ENCODE measurements at places on chromosomes 2 and 18.
A peak's percentile ranks its signal among the peaks of the same experiment; 100 is the strongest.

DNA sequence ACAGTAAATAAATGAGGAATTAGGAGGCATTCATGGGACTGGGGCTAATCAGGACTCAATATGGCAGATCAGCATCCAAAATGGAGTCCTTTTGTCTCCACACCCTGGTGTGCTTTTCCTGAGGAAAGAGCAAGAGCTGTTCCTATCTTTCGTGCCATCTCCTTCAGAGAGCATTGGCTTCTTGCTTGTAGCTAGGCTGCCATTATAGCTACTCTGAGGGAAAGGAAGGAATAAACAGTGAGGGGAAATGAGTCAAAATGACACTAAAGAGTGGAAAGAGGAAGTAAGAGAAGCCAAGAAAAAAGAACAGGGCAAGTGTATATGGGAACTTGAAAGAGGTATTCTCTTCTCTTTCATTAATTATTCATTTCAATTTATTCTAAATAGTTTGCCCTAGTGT lies 8.4 kb upstream of the NMI start:
- peak; percentile 91 for DNase-seq

GRCh38 chr18:41850781-41851180 lies 104.3 kb upstream of the PIK3C3 start:
- DNase-seq = no peak

GRCh38 chr2:37985333-37985732 lies 60.2 kb downstream of the RMDN2 start:
- peak; percentile 72 for DNase-seq

DNA sequence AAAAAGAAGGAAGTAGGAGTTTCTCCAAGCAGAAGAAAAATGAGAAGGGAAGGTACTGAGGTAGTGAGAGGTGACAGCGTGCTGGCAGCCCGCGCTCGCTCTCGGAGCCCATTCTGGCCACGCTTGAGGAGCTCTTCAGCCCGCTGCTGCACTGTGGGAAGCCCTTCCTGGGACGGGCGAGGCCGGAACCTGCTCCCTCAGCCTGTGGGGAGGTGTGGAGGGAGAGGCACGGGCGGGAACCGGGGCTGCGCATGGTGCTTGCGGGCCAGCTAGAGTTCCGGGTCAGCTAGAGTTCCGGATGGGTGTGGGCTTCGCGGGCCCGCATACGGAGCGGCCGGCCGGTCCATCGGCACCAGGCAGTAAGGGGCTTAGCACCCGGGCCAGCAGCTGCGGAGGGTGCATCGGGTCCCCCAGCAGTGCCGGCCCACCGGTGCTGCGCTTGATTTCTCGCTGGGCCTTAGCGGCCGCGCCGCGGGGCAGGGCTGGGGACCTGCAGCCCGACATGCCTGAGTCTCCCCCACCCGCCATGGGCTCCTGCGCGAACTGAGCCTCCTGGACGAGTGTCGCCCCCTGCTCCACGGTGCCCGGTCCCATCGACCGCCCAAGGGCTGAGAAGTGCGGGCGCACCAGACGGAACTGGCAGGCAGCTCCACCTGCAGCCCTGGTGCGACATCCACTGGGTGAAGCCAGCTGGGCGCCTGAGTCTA lies 11.1 kb upstream of the CYS1 start:
- no peak for DNase-seq

- peak; percentile 53 for DNase-seq
These were observed 2.8 kb downstream of the KYNU start for GRCh38 chr2:142880279-142880678.

DNA sequence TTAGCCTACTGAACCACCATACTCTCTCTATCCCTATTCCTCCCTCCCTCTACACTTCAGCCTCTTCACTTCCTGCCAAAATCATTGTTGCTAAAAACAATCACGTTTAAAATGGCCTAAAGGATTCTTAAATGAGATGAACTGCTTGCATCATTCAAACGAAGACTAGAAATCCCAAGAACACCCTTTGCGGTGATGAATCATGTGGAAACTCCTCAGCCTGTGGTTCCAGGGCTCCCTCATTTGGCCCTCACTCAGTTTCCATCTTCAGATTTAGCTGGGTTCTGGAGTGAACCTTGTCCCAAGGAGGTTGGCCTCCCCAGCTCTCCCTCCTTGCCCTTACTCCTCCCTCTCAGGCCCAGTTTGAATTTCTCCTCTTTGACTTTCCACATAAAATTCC lies 125.6 kb upstream of the CDC42EP3 start:
- DNase-seq = peak; percentile 63

DNA sequence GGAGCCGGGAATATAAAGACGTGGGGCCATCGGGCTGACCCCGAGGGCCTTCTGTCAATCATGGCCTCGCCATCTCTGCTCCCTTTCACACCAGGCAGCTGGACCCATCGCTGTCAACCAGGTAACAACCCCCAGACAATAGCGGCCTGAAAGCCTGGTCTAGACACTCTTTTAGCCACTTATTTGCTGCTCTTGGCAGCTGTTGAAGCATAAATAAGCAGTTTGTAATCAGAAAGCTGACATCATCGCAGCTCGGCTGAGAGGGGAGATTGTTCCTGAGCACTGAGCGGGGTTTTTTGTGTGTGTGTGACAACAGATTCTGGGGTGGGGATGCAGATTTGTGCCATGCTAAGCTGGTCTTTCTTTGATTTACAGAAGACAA lies 423.6 kb upstream of the POU3F3 start:
- DNase-seq = no peak

- peak; percentile 86 for DNase-seq
These were observed 96.8 kb downstream of the VAPA start for GRCh38 chr18:10010611-10011015.

DNA sequence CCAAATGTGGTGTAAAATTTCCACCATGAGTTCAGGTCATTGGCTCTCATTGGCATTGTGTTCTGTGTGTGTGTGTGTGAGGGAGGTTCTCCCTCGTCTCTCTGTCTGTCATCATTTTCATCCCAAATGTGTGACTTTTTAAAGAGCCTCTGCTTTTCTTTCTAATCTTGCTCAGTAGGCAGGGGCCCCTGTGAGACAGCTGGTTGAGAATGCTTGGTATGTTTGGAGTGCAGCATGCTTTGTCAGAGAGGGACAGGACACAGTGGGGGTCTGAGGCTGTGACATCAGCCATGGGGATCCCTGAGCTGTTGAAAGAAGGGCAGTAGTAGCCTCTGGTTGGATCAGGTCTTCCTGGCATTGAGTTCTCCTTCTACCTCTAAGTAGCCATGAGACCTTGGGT lies 10.6 kb downstream of the PTPRM start:
- no peak for DNase-seq

DNA sequence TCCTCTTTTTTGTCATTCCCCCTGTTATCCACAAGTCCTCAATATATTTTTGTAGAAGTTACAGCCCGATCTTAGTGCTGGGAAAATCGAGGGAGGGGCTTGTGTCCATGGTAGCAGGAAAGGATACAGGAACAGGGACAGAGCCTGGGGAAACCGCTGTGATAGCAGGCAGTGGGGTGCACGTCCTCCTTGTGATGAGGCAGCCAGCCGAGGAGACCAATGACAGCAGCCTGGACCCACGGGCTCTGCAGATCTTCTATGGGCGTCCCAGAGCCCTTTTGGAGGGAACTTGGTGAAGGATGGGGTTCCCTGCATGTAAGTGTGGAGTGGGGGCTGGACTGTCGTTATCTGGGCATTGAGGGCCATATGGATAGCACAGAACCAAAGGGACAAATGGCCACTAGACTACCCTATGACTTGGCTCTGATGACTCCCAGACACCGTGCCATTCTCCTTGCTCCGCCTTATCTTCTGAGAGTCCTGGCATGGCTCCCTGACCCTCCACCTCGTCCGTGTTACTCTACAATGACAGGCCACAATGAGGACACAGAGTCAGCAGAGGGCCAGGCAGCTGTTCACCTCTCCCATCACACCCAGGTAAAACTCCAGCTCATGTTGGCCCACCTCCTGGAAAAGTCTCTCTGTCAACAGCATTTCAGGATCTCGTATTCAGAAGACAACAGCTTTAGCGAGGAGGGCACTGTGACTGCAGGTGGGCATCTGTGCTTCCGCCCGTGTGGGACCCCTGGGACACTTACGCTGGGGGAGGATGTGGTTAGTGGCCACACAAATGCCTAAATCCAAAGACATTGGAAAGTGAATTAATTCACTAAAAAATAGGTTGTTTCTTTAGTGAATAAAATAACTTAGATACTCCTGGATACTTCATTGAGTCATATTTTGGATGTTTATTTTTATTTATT lies 100.1 kb downstream of the VAPA start:
- DNase-seq = no peak

- DNase-seq = no peak
These were observed 208.4 kb downstream of the ZNF407 start for GRCh38 chr18:74806073-74806472.

DNA sequence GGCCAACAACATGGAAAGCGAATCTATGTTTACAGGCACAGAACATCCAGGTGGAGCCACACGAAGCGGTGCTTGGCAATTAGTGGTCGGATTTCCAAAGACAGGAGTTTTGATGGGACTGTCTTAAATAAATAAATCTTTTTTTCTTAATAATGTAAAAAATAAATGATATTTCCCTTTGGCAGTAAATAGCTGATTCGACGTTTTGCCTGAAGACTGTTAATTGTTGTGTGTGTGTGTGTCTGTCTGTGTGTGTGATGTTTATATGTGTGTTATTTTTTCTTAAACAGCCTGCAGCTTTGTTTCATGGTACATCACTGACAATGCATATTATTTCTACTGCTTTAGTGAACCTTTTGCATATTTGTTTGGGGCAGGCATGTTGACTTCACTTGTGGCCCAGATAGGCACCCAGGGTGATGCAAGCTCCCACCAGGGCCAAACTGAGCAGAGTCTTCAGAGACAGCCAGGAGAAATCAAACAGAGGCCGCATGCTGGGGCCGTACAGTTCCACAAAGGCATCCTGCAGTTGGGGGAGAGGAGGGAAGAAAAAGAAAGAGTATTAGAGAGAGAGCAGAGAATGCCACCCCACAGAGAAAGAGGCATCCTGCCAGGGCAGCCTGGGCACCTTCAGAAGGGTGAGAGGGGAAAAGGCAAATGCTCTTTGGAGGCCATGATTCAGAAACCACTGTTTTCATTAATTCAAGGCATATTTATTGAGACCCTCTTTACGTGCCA lies 191.2 kb downstream of the BCL2 start:
- DNase-seq = no peak

DNA sequence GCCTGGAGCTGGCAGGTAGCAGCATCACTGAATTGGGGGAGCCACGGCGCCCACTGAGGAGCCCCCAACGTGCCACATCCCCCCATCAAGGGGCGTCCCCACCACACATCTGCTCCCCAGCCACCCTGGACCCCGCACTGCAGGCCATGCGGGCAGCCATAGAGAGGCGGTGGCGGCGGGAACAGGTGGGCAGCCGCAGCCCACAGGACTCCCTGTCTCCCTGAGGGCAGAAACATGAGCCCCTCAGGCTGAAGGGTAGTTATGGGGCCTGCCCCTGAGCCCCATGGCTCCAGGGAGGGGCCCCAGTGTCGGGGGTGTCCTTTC lies 26.6 kb downstream of the CROCC2 start:
- no peak for DNase-seq

DNA sequence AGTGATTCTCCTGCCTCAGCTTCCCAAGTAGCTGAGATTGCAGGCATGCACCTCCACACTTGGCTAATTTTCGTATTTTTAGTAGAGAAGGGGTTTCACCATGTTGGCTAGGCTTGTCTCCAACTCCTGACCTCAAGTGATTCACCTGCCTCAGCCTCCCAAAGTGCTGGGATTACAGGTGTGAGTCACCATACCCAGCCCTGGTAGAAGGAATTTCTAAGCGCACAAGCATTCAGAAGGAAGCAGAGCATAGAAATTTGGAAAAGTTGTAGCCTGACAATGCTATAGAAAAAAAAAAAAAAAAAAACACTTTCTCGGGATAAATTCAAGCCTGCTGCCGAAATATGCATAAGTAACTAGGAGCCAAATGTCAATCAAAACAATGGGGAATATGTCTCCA lies 249.4 kb downstream of the GRB14 start:
- DNase-seq = no peak

GRCh38 chr2:99865818-99866676 lies 276.3 kb downstream of the AFF3 start:
- no peak for DNase-seq

DNA sequence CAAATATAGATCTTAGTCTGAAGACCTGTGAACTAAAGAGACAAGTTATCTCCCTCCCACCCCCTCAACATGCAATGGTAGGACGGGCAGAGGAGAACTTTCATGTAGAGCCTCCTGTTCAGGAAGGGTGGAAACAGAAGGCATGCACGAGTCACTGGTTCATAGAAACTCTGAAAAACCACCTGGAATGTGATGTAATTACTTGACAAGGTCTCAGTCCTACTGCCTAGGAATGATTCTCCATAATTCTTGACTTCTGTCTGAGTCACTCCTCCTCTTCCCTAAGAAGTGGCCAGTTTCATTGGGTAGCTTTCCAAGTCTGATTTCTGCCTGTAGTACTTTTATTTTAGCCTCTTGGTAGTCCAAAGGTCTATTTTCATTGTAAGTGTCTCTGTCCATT lies 277.3 kb downstream of the PTPRM start:
- DNase-seq = no peak

- DNase-seq = no peak
These were observed 850.4 kb downstream of the GALR1 start for GRCh38 chr18:78099979-78100588.

- peak; percentile 63 for DNase-seq
These were observed 17.1 kb downstream of the MXD1 start for GRCh38 chr2:69931832-69932595.

DNA sequence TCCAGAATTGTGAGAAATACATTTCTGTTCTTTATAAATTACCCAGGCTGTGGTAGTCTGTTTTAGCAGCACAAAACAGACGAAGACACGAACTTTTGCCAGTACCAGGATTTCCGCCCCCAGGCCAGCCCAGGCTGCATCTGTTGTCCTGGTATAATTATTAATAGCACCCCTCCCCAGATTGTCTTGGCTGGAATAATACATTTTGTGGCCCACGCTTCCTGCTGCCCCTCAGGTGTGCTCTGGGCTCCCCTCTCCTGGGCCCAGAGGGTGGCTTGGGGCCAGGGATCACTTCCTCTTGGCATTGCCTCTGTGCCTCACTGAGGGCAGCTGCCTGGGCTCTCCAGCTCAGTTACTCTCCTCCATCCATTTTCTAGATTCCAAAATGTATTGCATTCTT lies 102.1 kb upstream of the HS6ST1 start:
- no peak for DNase-seq

DNA sequence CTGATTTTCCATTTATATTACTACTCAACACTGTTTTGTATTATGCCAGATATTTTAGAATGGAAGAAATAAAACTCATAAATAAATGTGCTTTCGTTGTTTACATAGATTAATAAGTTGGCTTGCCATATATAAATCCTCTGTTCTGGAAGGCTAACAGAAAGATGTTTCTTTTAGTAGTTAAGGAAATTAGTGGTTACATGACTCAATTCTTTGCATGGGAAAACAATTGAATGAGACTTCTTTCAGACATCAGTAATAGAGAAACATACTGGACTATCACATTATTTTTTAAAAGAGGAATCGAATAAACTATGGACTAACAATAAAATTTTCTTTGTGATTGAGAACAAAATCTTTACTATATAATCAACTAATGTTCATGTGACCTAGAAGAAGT lies 336.5 kb downstream of the KCNS3 start:
- DNase-seq = no peak

DNA sequence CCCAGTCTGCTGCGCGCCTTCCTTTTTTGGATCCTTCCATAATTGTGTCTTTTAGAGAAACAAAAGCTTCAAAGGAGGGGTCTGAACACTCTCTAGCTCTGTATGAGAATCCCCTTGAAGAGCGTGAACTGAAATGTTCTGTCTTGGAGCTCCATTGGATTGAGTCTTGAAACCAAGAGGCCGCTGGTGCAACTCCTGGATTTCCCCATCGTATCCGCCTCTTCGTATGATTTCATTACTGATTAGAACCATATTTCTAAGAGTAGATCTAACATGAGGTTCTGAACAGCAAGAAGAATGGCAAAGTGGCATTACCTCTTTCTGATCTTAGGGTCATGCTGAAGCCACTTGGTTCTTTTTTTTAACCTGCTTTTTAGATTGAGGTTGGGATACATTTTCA lies 31.4 kb upstream of the NRP2 start:
- no peak for DNase-seq

Data from MV-4-11 (cell line).